ENCODE measurements at places on chromosomes 13 and 19.

DNA sequence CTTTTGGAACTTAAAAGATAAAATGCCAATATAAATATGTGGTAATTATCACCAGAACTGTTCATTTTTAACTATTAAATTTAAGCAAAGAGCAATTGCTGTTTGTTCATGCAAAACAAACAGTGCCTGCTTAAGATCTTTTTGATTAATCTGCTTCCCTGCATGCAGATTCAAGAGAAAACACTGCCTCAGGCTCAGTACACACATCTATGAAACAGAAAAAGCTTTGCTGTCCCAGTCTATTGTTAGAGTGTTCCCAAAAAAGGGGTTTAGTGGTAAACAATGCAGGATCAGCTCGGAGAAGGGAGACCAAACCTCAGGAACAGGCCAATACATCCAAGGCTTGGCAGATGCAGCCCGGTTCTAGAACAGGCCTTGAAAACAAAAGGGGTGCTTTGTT, 49.3 kb upstream of the TDRD3 start:
- DNase-seq: no peak

GRCh38 chr13:40016953-40017660, 361.6 kb downstream of the COG6 start:
- DNase-seq: no peak

DNA sequence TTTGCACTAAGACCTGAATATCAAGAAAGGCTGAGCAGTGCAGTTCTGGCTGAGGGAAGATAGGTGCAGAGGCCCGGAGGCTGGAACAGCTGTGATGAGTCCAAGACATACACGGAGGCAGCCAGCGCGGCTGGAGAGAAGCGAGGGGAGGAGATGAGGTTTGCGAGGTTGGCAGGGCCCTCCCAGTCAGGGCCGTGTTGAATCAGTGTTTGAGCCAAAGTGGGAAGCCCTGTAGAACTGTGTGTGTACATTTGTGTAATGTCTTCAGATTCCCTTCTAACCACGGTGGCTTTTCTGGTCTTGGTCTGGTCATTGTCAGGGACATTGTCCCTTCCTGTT, 34.9 kb downstream of the PAK4 start:
- DNase-seq: no peak

- DNase-seq: peak; percentile 47
These were observed 10.9 kb downstream of the GNA15 start for GRCh38 chr19:3146677-3147100.

GRCh38 chr19:40623403-40624251, 22.5 kb downstream of the LTBP4 start:
- DNase-seq: no peak

DNA sequence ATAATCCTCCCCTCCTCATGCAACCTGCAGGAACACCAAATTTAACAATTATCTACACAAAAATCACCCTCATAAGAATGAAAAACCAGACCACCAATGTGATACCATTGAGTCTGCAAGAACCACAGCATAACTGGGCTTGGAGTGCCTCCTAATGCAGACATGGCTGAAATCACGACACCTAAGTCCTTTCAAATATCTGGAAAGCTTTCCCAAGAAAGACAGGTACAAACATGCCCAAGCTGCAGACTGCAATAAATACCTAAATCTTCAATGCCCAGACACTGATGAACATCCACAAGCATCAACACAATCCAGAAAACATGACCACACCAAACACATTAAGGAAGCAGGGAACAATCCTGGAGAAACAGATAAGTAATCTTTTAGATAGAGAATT, 417.1 kb downstream of the LMO7 start:
- DNase-seq: no peak

- no peak for DNase-seq
These were observed 23.5 kb upstream of the MIER2 start for GRCh38 chr19:367963-368629.

DNA sequence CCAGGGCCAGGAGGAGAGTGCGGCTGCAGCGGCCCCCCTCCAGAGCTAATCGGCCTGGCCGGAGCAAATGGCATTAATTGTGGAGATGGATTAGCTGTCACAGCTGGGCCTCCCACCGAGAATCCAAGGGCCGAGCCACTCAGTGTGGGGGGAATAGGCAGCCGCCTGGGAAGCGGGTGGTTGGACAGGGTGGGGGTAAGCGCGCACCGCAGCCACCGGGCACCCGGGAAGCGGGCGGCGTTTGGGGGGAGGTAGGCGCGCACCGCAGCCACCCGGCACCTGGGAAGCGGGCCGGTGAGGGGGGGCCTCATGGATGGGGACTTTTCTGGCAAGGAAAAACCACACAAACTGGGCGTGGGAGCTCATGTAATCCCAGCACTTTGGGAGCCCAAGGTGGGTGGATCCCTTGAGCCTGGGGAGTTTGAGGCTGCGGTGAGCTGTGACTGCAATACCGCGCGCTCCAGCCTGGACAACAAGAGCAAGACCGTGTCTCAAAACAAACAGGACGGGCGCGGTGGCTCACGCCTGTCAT, 9.7 kb downstream of the R3HDM4 start:
- no peak for DNase-seq

DNA sequence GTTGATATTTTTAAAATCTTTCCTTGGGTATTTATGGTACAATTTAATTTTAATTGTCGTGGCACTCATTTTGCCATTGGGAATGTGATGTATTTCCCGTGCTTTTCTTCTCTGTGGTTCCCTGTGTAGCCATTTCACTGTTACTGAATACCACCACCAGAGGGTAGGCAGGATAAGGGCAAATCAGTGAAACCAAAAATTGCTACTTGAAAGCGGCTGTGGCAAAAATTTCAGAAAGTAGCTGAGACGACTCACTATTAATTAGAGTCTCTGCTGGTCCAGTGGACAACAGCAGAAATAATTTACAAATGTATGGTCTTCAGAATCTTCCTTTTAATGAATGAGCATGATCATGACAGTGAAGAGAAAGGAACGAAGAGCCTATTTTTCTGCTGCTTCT, 34.4 kb upstream of the MIR17HG start:
- DNase-seq: peak; percentile 57

DNA sequence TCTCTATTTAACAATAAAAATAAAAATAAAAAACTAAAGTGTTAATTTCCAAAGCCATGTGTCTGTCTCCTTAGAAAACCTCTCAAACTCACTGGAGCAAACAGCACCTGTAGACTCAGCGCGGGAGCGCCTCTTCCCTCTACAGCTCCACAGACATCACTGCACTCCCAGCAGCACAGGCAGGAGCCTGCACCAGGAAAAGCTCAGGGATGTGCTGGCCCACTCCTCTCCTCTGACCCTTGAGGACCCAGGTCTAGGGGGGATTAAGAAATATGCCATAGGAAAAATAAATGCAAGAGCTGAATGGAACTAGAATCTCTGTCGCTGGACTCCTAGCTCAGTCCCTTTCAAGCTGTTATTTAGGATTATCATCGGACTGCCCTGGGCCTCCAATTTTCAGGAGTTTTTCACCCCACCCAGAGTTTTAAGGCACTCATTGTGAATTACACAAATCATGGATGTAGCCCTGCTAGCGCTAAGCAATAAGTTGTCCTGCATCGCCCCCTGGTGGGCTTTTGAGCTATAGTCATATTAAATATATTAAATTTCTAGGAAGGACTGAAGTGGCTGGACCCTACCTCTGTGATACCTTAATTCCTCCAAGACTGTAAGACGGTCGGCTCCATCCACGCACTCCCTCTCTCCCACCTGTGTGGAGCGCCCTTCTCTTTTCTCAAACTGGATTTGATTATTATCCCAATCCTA, 333.9 kb downstream of the UQCRFS1 start:
- DNase-seq: peak; percentile 47

DNA sequence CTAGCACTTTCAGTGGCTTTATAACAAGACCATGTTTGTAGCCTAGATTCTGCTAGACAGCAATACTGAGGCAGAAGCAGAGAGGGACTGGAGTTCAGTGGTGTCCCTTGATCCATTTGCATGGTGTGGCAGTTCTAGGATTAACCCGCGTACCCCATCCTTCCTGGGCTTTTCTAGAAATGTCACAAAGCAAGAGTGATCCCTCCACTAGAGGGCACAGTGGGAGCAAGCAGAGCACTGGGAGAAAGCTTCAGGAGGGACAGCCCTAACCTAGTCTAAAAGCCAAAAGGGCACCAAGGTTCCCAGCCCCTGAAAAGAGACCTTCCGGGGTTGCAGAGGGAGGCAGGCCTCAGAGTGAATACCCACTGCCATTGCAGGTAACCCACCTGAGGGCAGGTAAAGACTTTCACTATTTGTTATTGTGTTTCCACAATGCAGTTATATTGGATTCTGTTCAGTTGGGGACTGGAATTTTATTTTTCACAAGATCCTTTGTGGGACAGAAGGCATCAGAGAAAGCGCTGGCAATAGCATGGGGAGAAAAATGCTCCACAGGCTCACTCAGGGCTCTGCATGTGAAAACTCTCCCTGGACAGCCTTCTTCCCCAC, 170.6 kb downstream of the FLT1 start:
- peak; percentile 43 for DNase-seq

- DNase-seq: no peak
These were observed 34.9 kb upstream of the TPP2 start for GRCh38 chr13:102561933-102562332.

- no peak for DNase-seq
These were observed 710.5 kb downstream of the DACH1 start for GRCh38 chr13:71156550-71156949.

- DNase-seq: peak; percentile 15
These were observed at the start of gene RYR1 for GRCh38 chr19:38433268-38433733. RYR1 (plus strand) TSS chr19:38433691; CDS start chr19:38433830, 139 bp downstream.

- DNase-seq: no peak
These were observed 328.1 kb downstream of the MYO16 start for GRCh38 chr13:108957369-108958012.

DNA sequence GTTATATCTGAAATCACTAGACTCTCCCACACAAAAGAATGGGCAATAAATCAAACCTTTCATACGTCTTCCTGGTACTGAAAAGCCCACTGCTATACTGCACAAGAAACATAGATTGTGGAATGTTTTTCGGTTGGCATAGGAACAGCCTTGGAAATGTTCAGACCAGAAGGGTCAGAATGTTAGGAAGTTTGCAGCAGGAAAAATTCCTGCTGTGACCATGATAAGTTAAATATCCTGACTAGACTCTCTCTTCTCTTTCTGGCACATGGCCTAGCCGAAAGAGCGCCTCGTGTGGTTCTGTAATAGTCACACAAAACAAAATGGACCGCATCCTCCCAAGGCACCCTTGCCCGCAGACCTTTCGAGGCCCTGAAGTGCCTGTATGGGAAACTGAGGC, 427.2 kb downstream of the COG6 start:
- no peak for DNase-seq

DNA sequence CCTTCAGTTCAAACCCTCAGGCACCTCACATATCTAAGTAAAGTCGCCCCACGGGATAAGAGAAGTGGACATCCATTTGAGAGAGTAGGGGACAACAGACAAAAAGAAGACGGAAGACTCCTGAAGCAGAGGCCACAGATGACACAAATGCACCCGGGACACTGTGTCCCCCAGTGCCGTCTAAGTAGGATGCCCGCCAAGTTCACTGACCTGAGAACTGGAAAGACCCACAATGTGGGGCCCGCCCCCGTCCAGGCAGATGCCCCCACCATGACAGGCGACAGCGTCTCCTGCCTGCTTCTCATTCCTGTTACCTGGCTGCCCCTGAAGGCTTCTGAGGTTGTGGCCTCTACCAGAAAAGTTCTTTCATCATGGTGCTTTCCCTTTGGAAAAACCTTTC, 16.9 kb downstream of the ANKRD27 start:
- DNase-seq: no peak
